ENCODE measurements at places on chromosomes 13 and 19.

DNA sequence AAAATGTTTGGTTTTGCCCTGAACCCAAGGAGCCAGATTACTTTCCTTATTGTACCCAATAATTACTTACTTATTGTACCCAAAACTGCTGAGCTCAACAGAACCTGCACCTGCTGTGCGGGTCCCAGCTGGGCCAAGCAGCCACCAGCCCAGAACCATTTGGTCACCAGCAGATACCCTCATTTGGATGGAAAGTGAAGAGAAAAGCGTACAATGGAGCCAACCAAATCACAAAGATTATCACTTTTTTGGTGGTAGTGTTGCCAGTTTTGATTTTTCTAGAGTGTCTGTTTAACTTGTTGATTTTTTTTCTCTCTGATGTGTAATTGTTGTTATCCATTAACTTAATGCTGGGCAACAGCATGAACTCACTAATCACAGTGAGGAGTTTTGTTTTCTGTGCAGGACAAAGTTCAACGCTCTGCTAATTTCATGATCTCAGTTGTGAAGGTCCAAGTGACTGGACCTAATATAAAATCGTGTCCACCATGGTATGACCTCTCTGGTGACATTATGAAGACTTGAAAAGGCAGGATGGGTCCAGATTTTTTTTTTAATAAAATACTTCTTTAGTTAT is 23.8 kb downstream of the SPATA13 start:
- DNase-seq: no peak

- no peak for DNase-seq
Observed at GRCh38 chr19:18670312-18670711, 13.2 kb upstream of the CRTC1 start.

- no peak for DNase-seq
Observed at GRCh38 chr13:48448285-48448958, 35.5 kb upstream of the LPAR6 start.

GRCh38 chr19:30065680-30066606 is 123.9 kb downstream of the URI1 start:
- no peak for DNase-seq

GRCh38 chr13:80989241-80989640 is 648.3 kb upstream of the SPRY2 start:
- no peak for DNase-seq

DNA sequence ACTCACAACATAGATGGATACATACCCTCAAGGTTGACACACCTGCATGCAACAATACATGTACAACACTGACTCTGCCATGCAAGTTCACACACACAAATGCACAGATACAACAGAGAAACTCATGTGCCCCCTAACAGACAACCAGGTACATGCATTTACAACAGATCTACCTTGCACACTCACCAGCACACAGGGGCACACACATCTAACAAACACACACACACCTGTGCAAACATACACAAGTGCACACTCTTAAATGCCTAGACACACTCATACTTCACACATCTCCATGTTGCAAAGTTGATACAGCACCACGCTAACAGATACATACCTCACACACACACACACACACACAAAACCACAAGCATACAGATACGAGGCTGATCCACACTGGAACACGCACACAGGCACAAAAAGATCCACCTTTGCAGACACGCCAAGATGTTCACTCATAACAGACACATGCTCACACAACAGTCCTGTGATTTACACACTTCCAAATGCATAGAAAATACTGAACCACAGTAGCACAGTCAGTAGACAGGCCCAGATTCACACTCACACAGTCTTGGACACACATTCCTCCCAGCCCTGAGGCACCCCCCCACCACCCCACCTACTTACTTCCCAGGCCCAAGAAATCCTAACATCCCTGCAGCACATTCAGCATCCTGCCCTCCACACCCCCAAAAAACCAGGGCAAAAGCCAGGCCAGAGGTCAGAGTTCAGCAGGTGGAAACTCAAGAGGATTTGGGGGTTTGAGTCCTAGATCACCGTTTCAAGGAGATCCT is 1.4 kb downstream of the LRFN1 start:
- DNase-seq: no peak

DNA sequence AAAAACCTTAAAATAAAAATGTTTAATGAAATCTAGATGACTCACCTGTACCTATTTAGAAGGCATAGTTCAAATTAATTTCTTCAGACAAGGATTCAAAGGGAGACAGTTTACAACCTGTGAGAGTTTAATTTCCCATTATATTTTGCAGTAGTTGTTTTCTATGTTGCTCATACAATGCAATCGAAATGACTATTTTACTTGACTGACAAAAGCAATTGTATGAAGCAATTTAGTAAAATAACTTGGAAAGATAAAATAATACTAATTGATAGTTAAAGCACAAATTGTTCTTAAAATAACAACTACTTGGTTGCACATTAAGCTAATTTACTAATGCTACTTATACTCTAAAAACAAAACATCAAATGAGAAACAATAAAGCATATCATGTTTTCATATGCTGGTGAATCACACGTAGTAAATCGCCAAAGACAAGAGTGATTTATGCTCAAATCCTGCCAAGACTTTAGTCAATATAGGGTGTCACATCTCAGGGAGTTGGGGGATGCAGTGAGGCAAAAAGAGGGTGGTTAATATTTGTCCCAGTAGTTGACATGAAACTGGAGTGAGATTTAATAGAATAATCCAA is 6.4 kb downstream of the DACH1 start:
- DNase-seq: no peak

DNA sequence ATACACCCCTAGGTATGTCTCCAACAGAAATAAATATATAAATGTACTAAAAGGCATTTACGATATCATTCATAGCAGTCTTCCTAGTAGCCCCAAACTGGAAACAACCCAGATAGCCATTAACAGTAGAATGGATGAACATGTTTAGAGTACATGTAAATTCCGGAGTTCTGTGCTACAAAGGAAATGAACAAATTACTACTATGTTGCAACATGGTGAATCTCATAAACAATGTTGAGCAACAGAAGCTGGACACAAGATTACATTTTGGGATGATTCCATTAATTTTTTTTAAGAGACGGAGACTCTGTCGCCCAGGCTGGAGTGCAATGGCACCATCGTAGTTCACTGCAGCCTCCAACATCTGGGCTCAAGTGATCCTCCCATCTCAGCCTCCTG is 5.9 kb upstream of the SLC7A10 start:
- no peak for DNase-seq

DNA sequence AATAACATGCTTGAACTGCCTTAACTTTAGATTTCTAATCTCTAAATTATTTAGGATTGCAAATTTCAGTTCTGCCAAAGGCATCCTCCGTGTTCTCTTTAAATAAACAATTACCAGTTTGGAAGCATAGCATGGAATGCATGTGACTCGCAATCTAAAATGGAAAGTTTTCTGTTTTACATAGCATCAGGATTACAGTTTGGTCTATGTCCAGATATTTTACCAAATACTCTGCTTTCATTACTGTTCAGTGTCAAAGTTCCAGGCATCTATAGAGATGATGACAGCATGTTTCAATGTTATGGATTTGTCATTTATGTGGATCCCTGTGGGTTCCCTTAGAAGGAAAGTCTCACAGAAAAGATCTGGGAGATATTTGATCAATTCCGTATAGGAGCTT is 16.8 kb downstream of the FLT1 start:
- no peak for DNase-seq

DNA sequence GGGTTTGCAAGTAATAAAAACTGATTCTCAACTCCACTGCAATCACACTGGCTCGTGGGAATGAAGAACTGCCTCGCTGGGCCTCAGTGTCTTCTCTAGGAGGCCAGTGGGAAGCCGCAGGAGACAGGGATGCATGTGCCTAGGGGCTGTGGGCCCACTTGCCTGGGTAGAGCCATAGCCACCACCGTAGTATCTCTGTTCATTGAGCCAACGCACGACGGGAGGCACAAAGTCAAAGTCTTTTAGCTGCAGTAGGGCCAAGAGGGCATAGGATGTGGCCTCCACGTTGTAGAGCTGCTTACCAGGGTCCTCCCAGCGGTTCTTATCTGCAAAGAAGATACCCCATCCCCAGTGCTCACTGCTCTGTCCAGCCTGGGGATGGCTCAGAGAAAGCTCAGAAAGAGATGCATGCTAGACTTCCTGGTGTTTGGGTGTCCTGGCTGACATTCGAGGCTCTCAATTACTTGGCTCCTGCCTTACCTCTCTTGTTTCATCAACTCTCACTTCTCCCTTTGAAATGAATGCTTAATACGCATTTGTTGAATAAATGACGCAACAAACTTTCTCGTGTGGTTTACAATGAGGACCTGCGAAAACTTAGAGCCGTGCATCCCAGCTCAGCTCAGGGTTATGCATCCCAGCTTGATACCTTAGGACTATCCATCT is 16.1 kb upstream of the TNFSF14 start:
- no peak for DNase-seq

DNA sequence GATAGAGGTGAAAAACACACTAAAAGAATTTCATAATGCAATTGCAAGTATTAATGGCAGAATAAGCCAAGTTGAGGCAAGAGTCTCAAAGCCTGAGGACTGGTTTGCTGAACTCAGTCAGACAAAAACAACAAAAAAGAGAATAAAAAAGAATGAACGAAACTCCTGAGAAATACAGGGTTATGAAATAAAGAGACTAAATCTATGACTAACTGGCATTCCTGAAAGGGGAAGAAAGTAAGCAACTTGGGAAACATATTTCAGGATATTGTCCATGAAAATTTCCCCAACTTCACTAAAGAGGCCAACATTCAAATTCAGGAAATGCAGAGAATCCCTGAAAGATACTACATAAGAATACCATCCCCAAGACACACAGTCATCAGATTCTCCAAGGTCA is 47.8 kb downstream of the UBL3 start:
- no peak for DNase-seq

DNA sequence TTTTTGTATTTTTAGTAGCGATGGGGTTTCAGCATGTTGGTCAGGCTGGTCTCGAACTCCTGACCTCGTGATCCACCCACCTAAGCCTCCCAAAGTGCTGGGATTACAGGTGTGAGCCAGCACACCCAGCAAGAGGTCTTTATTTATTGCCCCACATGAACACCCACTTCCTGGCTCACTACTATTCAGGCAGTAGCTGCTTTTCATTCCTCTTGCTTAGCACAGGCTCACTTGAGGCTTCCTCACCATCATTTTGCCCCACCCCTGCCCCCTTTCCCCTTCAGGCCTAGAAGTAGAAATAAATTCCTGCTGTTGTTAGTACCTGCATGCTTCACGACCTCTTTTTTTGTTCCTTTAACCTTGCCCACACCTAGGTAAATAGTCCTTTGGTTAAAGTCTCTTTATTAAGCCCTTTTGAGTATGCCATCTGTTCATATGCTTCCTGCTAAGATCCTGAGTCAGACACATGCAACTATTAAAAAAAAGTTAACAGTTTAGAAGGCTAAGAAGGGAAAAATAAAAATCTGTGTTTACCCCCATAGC is 33.5 kb upstream of the ITM2B start:
- DNase-seq: no peak

- DNase-seq: no peak
Observed at GRCh38 chr19:44777715-44778347, at the start of gene CBLC. TSS of gene CBLC (plus strand) at chr19:44777890. CDS start at chr19:44777932, 42 bp downstream.

- DNase-seq: no peak
Observed at GRCh38 chr13:49219647-49220035, 497 bp upstream of the MLNR start.

All from left forelimb (tissue), 1 donor.